ENCODE measurements at places on chromosomes 4 and X. TPM values are rescaled to one million over a fixed set of nuclear protein-coding genes. Genes with fewer than 3 reads are reported as not detected.

DNA sequence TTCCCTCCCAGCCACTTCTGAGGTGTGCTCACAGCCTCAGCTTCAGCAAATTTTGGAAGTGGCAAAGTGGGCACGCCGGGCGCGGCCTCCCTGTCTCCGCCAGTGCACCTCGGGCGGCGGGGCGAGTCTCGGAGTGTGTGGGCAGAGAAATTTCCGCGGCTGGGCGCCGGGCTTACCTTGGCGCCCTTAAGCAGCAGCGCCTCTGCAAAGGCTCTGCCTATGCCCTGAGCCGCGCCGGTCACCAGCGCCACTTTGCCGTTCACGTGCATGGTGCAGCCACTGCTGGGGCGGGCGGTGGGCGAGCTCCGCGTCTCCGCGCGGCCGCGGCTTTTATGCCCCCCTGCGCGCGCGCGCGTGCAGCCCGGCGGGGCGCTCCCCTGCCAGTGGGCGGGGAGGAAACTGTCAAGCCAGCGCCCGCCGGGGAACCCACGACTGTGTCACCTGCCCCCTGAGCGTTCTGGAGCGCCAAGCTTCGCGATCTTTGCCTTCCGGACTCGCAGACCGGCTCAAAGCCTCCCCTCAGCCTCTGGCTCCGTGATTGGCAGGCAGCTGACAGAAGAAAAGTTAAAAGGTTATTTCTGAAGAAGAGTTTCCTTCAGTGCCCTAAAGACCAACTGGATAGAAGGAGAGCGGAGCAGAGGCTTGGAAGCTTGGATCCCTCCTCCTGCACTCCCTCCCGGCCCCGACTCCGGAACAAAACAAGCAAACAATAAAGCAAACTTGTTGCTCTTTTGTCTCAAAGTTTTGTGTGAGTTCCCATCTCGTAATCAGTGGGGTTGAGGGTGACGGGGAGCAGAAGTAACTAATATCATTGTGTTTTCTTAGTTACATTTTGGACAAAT, at the start of gene HPGD:
Gene HPGD, minus strand, starts transcription at position 306 of the 842 bp plus-strand sequence. Its CDS starts 37 bp downstream, at position 269.
- DNase-seq, result peak; percentile 40

- peak; percentile 18 for DNase-seq
Measured at GRCh38 chrX:39802354-39802753, 295.4 kb downstream of the BCOR start.

GRCh38 chr4:16783119-16783518, 115.3 kb downstream of the LDB2 start:
- DNase-seq, result no peak

- no peak for DNase-seq
Measured at GRCh38 chrX:140480765-140481164, 24.1 kb downstream of the SOX3 start.

DNA sequence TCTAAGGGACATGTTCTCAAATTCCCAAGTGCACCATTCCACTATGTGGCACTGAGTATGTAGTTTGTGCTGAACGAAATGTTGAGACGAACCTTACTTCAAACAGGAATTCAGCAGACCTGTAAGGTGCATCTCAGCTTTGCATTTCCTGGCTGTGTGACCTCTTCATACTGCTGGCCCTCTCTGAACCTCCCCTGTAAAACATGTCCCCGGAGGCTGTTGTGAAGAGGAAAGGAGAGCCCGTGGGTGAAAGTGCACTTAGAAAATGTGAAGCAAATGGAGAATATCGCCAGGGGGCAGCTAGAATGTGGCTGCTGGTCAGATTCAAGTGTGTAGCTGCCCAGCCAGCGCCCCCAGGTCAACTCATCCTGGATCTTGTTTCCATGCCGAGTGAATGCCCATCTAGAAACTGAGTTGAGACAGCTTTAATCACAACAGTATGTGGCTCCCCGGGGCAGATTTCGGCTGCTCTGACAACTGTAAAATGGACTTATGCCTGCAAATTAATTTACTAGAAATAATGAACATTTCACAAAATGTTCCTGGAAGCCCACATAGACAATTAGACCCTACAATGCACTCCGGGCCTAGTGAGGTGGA, 263.3 kb downstream of the EVC2 start:
- no peak for DNase-seq

GRCh38 chr4:150229520-150229919, 151.3 kb downstream of the DCLK2 start:
- DNase-seq, result no peak

DNA sequence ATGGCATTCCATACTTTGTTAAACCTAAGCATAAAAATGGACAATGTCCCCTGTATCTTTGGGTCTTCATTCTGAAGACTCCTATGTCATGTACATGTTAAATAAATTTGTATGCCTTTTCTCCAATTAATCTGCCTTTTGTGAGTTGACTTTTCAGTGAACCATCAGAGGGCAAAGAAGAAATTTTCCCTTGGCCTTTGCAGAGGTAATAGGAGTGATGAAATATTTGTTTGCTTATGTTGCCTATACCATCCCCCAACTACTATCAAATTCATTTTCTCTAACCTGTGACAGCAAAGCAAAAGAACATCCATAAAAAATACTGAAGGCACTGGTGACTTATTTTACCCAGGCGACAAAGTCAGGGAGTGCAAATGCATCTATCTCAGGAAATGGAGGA, 18.2 kb downstream of the NAAA start:
- no peak for DNase-seq

DNA sequence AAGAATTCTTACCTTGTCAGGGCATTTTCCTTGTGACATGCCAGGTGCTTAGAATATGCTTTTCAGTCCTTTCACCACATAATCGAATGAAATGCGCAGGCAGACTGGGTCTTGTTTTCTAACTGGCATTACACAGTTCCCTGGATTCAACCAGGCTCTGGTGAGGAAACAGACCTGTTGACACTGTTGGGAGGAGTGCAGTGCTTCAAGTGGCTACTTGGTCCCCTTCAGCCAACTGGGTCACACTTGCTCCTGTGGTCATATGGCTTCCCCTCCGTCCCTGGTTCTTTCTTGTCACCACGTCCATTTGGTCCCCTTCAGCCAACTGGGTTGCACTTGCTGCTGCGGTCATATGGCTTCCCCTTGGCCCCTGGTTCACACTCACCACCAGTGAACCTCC, 9.7 kb downstream of the SMIM20 start:
- no peak for DNase-seq

- DNase-seq, result no peak
Measured at GRCh38 chr4:63361066-63361465, 1048.2 kb downstream of the TECRL start.

- no peak for DNase-seq
Measured at GRCh38 chr4:181224852-181225251, 1018.4 kb upstream of the TENM3 start.

DNA sequence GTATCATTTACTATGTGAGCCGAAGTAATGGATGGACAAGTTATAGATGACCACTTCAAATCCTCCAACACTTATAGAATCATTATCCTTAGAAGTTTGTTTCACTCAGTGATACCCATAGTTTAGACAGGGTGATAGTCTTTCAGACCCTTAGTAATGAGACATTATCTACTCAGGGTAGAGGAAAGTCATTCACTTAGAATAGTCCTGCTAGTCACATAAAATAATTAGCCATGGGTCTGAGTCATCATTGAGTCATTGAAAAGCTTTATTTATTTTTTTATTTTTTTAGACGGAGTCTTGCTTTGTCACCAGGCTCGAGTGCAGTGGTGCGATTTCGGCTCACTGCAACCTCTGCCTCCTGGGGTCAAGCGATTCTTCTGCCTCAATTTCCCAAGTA, 321.7 kb upstream of the FSTL5 start:
- DNase-seq, result no peak

DNA sequence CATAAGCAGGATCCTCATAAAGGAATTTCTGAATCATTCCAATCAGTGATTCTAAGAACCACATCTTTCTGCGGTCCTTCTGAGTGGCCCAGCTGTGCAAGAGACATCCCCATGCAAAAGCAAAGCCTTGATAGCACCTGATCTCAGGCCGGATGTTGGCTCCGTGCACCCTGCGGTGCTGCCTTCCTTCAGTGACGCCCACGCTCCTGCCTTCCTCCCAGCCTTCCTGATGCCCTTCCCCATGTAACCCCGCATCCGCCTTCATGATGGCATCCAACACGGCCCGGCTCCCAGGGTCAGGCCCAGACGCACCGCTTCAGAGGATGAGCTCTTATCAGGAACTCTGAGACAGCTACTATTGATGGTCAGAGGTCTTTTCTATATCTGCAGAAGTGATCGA, 20.4 kb upstream of the CYP4V2 start:
- no peak for DNase-seq

GRCh38 chr4:4662230-4662629, 120.4 kb upstream of the STX18 start:
- DNase-seq, result no peak

DNA sequence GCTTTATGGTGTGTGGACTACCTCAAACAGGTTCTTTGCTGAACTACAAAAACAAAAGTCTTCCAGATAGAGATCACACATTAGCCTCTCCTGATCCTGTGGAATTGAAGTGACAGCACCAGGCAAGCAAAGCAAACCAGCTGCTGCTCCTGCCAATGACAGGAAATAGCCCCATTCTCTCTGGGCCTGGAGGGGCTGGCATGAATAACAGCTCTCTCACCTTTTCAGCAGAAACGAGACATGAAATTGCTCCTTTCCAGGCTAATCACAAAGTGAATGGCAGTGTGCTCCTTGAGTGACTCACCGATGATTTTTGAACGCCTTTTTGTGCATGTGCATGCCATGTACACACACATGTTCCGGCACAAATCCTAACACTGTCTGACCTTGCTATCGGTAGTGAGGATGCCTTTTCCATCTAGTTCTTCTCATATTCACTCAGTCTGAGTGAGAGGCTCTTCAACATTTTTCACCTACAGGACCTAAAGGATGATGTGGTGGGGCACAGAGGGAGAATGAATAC, 24.4 kb downstream of the MFAP3L start:
- DNase-seq, result no peak

DNA sequence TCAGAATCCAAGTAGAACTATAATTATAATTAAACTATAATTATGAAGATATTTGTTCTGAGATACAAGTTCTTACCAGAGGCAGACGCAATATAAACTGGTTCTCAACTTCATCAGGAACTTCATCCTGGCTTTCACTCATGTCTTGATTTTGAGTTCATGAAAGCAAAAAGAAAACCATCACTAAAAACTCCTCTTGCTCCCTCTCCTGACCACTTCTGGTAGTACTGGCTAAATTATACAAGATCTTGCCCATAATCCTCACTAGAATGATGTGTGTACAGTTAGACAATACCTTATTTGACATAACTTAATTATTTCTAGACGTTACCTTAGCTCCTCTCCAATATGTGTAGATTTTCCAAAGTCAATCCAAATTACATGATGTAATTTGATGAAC, 3.7 kb downstream of the TAF7L start:
- no peak for DNase-seq

GRCh38 chr4:73589887-73590801, 30.1 kb downstream of the RASSF6 start:
- no peak for DNase-seq

GRCh38 chr4:111839141-111839540, 306.1 kb upstream of the FAM241A start:
- no peak for DNase-seq

The VCX gene
- total RNA-seq, result not detected

The WDR17 gene
- 0.58 TPM for total RNA-seq

The SLC25A53 gene
- 11.3 TPM for total RNA-seq

The GPR78 gene
- not detected for total RNA-seq

The FGFBP1 gene
- not detected for total RNA-seq

The AMELX gene
- total RNA-seq, result not detected

The MAB21L2 gene
- not detected for total RNA-seq

The CYLC1 gene
- not detected for total RNA-seq

The SPIN4 gene
- total RNA-seq, result 1.4 TPM

Measured in heart left ventricle (tissue), 16 donors.